ENCODE measurements at places on chromosomes 16 and 17. TPM values are rescaled to one million over a fixed set of nuclear protein-coding genes. Genes with fewer than 3 reads are reported as not detected.
A peak's percentile ranks its signal among the peaks of the same experiment; 100 is the strongest.

DNA sequence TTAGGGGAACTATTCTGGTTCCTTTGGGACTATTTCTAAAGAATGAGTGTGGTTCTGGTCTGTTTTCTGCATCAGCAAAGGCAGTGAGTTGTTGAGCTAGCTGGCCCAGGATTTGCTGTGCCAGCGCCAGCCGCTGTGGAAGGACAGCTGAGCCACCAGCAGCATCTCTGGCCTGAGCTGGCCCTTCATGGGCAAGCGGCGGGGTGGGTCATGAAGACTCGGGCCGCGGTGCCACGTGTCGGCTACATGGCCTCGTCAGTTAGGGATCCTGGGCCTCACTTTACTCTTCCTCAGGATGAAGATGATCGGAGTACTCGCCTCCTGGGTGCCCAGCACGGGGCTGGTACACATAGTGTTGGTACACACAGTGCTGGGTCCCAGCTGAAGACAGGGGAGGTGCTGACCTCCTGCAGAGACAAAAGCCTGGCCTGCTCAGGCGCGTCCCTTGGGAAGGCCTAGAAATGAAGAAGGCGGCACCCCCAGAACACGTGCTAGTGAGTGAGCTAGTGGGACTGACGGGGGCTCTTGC, 17.9 kb upstream of the FAAP100 start:
- no peak for DNase-seq

- peak; percentile 63 for DNase-seq
Observed at GRCh38 chr17:7478276-7479212, 887 bp downstream of the ZBTB4 start.

- DNase-seq, result peak; percentile 91
Observed at GRCh38 chr17:63838631-63839171, 3.8 kb downstream of the SMARCD2 start.

- no peak for DNase-seq
Observed at GRCh38 chr17:58965221-58965620, 141.5 kb downstream of the TRIM37 start.

DNA sequence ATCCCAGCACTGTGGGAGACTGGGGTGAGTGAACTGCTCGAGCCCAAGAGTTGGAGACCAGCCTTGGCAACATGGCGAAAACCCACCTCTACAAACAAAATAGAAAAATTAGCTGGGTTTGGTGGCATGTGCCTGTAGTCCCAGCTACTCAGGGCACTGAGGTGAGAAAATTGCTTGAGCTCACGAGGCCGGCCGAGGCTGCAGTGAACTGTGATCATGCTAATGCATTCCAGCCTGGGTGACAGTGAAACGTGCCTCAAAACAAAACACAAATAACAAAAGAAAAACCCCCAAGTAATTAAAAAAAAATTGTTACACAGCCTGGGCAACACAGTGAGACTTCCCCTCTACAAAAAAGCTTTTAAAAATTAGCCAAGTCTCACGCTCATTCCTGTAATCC, 5.0 kb downstream of the CCDC47 start:
- DNase-seq, result no peak

GRCh38 chr17:74803388-74803930, 27.3 kb upstream of the NAT9 start:
- DNase-seq, result peak; percentile 25

DNA sequence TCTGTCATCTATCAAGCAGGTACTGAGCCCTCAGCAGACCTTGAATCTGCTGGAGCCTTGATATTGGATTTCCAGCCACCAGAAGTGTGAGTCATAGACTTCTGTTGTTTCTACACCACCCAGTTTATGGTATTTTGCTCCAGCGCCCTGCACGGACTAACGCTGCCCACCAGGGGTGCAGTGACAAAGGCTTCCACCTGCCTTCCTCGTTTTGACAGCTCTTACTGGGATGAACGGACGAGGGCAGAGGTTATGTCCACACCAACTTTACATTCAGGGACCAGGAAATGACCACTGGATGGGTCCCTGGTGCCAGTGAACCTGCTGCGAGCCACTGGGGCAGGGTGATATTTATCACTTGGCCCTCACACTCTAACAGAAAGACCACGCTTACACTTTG, 66.6 kb upstream of the CBX4 start:
- no peak for DNase-seq

DNA sequence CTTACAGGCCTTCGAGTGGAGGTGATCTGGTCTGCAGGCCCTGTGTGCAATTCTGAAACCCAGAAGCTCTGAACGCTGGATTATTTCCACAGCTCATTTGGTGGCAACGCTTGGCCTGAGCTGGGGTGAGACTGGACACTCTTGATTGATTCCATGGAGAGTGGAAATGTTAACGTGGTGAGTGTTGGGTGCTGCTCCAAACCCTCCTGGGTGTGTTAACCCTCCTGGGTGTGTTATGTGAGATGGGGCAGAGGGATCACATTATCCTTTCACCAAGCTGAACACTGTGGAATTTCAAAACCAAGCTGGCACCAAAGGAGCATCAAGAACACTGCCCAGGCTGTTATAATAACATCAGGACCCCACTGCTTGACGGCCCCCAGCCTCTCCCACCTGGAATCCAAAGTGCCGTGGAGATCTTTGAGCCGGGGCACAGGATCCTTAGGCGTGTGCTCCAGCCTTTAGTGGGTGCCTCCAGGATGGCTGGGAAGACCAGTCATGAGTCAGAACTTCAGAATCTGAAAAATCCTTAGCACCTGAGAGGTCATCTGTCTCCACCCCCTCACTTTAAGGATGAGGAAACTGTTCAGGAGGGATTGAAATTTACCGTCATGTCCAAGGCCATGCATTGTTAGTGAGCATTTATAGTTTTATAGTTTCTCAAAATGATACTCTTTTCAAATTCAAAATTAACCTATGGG, 75.0 kb downstream of the RPTOR start:
- DNase-seq, result no peak

DNA sequence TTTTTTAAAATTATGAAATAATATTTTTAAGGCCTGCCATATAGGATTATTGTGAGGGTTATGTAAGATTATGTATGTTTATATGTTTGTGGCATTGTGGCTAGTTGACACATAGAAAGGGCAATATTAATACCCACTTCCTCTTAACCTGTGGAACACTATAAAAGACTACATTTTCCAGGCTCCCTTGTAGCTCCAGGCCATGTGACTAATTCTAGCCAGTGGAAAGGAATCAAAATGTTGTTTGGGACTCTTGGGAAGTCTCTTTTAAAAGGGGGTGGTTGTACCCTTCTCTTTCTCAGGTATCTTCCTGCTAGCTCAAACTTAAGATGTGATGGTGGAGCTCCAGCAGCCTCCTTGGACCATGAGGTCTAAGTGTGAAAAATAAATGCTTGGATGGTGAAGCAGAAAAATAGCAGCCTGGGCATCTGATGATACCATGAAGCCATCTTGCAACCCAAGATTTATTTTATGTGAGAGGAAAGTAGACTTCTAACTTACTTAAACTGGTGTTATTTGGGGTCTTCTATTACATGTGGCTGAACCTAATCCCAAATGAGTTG, 39.2 kb downstream of the TEKT5 start:
- DNase-seq, result no peak

- no peak for DNase-seq
Observed at GRCh38 chr16:35750701-35751104, 2291.3 kb downstream of the TP53TG3F start.

- DNase-seq, result no peak
Observed at GRCh38 chr17:68048996-68049395, 13.5 kb downstream of the KPNA2 start.

The AANAT gene
- not detected for total RNA-seq

DNA sequence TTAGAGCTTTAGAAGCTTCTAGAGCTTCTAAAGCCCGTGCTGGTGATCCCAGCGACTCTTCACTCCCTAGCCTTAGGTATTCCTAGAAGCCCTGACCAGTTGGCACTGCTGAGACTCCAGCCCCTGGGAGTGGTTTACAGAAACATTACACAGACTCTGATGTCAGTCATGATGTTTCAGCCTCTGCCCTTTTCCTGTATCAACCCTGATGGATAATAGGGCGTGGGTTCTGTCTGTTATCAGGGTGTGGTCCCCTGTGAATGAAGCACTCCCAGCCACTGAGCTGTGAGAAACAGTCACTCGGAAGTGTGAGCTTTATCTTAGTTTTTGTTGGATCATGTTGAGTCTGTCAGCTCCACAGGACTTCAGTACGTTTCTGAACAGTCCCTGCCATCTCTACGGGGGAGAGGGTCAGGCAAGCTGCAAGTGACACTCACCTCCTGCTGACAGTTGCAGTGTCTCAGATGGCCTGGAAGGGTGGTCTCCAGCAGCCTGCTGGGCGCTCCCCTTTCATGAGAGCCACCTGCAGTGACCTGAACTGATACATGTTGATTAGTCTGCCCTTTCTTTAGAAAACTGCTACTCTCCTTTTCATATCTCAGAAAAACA, 12.8 kb downstream of the GOSR2 start:
- no peak for DNase-seq

DNA sequence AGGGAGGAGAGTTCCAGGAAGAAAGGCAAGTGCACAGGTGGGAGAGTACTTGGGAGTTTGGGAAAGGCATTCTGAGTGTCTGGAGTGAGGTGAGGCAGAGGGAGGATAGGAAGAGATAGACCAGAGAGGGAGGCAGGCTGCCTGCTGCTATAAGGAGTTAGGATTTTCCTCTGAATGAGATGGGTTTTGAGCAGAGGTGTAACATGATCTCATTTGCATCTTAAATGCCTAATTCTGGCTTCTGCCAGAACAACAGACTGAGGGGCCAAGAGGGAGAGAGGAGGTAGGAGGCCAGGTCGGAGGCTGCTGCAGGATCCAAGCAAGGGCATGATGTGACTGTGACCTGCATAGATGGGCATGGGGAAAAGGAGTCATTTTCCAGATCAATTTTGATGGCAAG, 31.5 kb upstream of the IRX6 start:
- no peak for DNase-seq

- no peak for DNase-seq
Observed at GRCh38 chr16:66001432-66001831, 365.1 kb upstream of the CDH5 start.

DNA sequence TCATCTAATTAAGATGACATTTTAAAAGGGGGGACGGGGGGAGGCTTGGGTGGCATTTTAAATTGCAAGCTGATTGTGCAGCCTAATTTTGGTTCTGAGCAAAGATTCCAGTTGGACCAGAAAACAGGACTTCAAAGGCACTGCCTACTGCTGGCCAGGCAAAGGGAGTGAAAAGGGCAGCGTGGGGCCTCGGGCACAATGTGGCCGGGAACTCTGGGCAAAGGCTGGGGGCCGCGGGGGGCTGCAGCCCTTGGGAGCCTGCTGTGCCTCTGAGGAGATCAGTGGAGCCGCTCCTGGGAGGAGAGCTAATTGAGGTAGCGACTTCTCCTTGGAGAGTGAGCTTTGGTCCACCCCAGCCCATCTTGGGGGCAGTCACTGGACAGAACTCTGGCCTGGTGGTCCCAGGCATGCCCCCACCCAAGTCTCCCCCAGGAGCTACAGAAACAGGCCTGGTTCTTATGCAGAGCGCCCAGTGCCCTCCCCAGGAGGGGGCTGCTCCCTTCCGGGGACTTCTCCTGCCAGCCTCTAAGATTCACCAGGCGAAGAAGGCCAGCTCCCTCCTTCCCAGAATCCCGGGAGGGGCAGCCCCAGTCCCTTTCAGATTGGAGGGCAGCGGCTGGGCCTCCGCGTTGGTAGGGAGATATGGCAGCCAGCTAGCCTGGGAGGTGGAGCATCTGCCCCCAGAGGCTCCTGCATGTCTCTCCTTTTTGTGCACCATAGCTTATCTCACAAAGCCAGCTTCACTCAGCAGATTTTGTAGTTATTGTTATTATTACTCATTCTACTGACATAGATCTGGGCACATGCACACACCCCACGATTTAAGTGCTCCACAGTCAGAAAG, 115.6 kb downstream of the GNAO1 start:
- DNase-seq, result no peak

- DNase-seq, result no peak
Observed at GRCh38 chr16:84207879-84208278, 16.9 kb downstream of the ADAD2 start.

- DNase-seq, result no peak
Observed at GRCh38 chr16:67284699-67285646, 5.6 kb downstream of the PLEKHG4 start.

GRCh38 chr17:18138065-18138749, 29.7 kb downstream of the MYO15A start:
- no peak for DNase-seq

DNA sequence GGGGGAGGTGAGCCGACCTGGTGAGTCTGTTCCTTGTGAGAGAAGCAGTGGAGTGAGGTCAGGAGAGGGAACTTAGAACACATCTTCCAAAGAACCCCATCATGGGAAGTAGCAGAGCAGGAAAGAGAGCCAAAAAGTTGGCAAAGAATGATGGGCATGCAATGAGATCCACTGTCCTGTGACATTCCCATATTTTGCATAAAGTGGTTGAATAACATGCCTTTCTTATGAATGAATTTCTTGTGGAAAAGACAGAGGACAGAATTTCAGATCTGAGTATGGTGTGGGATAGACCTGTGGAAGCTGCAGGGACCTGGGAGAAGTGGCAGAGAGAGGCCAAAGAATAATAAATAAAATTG, 41.3 kb downstream of the TMEM100 start:
- no peak for DNase-seq

DNA sequence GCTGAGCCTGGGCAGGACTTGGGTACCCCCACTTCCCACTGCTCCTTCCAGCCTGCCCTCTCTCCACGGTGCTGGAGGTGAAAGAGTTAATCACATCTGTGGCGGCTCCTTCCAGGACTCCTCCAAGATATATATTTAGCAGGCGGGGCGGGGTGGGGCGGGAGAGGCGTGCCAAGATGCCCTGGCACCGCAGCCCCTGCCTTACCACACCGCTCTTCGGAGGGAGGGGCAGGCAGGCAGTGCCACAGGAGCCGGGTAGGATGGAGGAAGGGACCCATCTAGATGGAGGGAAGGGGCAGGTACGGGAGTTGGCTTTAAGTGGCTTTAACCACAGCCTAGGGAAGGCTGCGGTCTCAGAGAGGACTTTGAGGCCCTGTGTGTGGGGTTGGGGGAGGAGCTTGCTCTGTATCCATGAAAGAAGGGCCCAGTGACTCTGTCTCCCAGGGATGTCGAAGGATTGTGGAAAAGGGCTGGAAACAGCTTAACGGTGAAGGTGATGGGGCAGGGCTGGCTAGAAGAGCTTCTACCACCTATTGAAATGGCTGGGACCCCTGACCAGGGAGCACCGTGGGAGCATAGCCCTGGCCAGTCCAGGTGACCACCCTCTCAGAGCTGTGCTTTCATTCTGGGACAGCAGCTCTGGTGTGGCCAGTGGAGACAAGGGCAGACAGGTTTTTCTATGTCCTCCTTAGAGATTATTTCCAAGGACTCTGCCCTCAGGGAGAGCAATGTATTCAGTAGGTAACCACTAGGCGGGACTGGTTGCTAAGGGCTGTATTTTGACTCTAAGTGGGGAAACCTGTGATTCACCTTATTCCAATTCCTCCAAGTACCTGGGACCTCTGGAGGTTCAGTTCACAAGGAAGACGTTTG, 13.0 kb downstream of the GPR142 start:
- DNase-seq, result no peak

The PRSS8 gene
- total RNA-seq, result not detected

DNA sequence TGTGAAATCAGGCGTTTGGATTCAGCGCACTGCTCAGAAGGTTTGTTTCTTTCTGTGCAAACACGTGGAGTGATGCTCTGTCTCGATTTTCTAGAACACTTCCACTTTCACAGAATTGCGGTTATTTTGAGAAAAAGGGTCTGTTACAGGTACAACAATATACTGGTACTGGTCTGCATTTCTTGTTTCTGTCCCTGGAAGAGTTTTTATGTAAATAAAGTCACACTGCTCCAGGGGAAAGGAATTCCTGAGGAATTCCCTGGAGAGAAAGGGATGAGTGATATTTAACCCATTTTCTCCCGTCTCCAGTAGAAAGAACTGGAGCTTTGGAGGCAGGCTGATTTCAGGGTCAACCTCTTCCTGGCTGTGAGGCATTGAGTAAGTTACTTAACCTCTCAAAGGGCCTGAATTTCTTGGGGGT, 16.2 kb upstream of the RMI2 start:
- no peak for DNase-seq

- DNase-seq, result no peak
Observed at GRCh38 chr17:56661906-56662305, 68.4 kb downstream of the NOG start.

The KRT25 gene
- not detected for total RNA-seq
